Trophoblast cell (in vitro differentiated cells and primary cell): ENCODE measurements at places on chromosomes 7 and 10.

DNA sequence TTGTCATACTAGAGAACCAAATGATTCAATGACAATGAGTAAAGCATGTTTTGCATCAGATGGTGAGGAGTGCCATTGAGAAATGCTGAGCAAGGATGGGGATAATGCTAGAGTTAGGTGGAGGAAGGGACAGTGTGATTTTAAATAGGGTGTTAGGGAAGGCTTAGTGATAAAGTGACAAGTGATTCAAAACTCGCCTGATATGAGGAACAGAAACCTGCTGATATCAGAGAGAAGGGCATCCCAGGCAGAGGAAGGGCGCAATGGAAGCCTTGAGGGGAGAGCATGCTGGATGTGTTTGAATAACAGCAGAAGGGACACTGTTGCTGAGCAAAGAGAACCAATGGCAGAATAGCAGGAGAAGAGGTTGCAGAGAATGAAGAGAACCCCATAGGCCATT is 196.2 kb downstream of the NRG3 start:
- no peak for DNase-seq

DNA sequence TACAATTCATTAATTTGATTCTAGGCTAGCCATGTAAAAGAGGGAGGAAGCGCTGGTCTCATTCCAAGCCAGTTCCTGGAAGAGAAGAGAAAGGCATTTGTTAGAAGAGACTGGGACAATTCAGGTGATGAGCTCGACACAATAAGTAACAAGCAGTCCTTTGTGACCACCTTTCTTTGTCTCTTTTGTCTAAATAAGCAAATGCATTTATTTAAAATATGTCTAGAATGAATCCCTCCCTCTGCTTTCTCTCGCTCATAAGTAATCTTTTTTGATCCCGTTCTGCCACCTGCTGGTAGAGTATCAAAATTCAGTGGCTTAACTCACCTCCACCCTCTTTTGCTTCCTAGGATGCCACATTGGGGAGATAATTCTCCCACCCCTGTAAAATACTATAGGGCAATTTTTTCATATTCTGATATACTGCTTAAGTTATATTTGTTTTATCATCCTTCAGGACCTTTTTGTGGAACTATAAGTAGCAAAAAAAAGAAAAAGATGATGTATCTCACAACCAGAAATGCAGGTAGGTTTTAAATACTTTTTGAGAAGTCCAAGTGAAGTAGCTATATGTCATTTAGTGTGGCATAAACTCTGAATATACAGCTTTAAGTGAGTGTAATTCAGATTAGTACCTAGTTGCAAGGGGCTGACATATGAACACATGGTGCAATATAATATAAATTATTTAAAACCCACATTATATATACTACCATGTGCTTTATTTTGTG is 91.5 kb downstream of the GSDME start:
- peak; percentile 72 for DNase-seq

GRCh38 chr10:15587271-15587670 is 132.5 kb downstream of the ITGA8 start:
- DNase-seq = no peak

DNA sequence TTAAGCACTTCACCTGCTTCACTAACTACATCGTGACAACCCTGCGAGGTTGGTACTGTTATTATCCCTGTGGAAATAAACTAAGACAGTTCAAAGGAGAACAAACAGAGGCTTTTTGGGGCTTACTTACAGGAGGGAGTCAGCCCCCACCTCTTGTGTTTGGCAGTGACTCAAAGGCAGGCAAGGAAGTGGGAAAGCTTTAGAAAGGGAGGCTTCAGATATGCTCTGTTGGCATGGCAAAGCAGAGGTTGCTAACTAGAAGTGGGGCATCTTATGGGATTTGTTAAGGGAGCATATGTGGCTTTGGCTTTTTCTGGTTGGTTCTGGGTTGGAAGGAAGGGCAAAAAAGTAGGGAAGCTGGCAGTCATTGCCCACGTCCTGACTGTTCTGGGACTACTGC is 84.8 kb upstream of the AOAH start:
- no peak for DNase-seq

- no peak for DNase-seq
Measured at GRCh38 chr7:24325708-24326107, 41.7 kb downstream of the NPY start.

GRCh38 chr7:68813551-68814080 is 784.7 kb upstream of the AUTS2 start:
- DNase-seq = no peak

DNA sequence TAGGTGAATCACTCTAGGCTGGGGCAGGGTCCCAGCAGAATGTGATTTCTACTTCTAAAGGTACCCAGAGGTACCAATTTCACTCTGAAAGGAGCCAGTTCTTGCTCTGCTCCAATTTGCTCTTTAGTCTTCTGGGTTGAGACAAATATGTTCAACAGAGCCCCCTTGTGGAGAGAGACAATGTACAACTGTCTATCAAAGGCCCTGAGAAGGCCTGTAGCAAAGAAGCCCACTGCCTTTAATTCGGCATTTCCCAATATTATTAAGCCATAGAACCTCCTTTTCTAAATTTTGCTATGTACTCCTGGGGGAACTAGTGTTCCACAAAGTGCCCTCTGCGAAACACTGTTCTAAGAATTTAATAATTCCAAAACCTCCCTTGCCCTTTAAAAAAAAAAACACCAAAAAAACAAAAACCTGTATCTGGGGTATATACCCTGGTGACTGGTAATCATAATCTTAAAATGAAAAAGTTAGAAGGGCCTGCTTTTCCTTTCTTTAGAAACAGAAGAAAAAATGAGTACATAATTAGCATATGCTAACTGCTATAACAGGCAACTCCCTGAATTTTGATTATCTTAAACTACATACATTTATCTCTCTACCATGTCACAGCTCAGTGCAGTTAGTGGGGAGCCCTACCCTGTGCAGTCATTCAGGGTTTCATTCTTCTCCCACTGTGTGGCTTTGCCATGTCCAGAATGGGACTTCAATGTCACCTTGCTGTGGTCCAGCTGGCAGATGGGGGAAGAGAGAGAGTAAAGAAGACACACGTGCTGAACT is 160.9 kb upstream of the BMPER start:
- peak; percentile 86 for DNase-seq

DNA sequence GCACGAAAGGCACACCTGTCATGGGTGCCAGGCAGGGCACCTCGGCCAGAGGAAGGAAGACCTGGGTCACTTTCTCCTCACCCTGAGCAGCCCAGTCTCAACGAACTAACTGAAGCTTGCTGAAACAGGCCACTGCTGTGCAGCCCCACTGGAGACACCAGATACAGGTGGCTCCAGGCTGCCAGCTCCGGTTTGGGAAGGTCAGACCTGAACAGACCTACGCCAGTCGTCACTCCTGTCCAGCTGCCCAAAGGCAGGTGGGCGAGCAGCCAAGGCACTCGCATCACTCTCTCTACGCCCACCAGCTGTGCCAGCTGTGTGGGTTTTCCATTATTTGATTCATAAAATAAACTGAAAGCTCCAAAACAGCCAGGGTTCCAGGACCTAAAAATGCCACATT is 256.1 kb downstream of the ZMYND11 start:
- no peak for DNase-seq

GRCh38 chr7:126026421-126027088 is 1096.9 kb upstream of the POT1 start:
- no peak for DNase-seq

DNA sequence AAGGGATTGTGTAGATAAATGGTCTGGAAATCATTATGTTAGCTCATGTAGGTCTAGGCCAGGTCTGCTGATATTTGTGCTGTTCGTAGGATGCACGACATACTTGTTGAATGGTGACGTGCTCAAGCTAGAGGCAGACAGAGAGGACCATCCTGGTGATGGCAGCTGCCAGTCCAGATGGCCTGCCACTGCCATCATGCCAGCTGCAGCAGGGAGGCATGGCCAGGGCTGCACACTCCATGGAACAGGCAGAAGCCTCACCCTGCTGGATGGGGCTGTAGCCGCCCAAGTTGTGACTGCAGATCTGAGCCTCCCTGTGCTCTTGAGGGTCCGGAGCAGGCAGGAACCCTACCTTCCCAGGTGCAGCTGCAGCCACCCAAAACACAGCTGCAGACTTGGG is 80.3 kb downstream of the SPDYE5 start:
- DNase-seq = no peak

- peak; percentile 17 for DNase-seq
Measured at GRCh38 chr10:73015779-73016178, 61.2 kb upstream of the PLA2G12B start.

DNA sequence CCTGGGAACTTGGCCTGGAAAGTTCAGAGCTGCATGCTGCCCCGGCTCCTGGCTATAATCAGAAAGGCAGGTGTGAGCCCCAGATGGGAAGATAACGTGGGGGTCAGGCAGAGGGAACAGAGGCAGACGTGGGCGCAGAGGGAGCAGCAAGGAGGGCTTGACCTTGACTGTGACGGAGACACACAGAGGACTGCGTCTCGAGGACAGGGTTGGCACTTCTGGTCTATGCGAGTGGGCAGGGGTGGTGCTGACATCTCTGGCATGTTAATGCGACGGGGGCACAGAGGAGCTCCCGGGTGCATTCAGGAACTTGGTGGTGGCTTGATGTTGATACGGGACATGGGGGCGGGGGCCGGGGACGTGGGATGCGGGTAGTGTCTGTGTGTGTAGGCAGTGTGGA is 232.1 kb upstream of the GRB10 start:
- DNase-seq = no peak

- DNase-seq = no peak
Measured at GRCh38 chr10:7532723-7533498, 122.1 kb upstream of the SFMBT2 start.

DNA sequence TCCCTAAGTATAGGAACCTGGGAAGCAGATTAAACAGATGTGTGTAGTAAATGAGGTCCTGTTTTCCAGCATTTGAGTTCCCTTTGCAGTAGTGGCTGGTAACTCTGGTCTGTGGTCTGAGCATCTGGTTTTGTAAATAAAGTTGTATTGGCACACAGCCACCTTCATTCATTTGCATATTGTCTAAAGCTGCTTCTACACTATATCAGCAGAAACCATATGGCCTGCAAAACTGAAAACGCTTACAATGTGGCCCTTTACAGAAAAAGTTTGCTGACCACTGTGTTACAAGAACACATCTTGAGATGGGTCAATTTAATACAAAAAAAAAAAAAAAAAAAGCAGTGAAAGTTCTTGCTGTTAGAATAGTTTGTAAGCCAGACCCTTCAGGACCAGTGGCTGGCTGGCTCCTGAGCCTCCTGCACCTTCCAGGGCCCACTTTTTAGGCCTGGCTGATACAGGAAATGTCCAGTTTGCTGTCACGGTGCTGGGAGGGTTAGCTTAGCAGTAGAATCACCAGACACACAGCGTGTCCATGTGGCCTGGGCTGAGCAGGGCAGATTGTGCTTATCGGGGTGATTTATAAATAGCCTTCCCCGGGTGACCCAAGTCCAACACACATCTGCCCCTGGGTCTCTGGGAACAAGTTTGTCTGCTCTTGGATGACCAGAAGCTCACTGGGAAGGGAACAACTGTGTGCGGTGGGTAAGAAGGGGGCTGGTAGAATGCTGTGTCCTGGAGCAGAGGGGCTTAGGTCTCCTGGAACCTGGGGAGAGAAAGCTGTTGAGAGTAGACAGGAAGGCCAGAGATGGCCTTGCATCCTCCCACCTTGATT is 1.4 kb downstream of the C10orf71 start:
- DNase-seq = no peak

GRCh38 chr7:24778543-24779282 is 21.4 kb upstream of the GSDME start:
- DNase-seq = no peak

DNA sequence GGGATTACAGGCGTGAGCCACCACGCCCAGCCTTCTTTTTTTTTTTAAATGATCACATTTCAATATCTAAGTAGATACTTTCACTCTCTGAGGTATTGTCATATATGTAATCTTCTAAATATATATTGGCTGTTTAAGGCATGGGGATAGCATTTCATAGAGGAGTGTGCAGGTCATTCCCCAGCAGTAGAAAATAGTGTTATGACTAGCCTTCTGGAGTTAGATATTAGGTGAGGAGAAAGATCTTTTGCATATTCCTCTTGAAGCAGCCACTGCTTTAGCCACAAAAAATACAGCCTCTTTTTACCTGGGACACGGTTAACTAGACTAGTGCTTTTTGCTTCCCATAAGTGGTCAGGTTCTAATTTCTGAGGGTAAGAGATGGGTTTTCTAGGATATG is 28.9 kb downstream of the ADD3 start:
- no peak for DNase-seq
